ENCODE measurements at places on chromosomes 11 and 22.

- DNase-seq, result peak; percentile 21
Observed at GRCh38 chr11:126989942-126990715, 10.4 kb downstream of the KIRREL3 start.

- DNase-seq, result no peak
Observed at GRCh38 chr11:90330632-90331031, 107.8 kb upstream of the CHORDC1 start.

GRCh38 chr11:34997952-34998528 is 81.6 kb downstream of the PDHX start:
- DNase-seq, result peak; percentile 41

DNA sequence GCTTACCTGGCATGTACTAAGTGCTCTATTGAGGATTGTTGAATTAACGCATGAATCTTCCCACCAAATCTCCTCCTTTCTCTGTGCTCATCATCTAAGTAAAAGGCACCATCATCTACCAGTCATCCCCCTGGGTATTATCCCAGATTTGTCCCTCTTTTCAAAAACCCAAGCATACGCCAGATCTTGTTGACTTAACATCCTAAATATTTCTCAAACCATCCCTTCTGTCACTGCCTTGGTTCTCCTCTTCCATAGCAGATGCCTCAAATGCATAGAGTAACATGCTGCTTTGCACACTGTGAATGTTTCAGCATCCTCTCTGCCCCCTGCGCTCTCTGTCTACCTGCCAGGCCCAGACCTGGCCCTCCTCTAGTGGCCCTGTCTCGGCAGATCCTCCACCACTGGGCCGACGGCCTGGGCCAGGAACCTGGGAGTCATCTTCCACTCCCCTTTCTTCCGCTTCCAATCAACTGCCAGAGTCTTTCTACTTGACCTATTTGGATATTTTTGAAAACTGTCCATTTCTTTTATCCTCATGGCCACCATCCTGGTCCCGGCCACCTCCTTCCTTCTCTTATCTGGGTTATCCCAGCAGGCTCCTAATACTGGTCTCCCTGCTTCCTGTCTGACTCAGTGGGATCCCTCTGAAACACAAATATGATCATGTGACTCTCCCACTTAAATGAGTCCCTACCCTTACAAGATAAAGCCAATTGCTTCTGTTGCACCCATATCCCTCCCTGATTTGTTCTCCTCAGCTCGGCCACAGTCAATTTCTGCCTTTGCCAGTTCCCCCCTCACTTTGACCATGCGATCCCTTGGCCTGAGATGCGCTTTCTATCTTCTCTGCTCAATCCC is 3.4 kb upstream of the TAB1 start:
- DNase-seq, result no peak

- no peak for DNase-seq
Observed at GRCh38 chr11:94793822-94794221, 25.7 kb downstream of the AMOTL1 start.

GRCh38 chr11:4699697-4700435 is 2.2 kb upstream of the OR51E2 start:
- DNase-seq, result no peak

DNA sequence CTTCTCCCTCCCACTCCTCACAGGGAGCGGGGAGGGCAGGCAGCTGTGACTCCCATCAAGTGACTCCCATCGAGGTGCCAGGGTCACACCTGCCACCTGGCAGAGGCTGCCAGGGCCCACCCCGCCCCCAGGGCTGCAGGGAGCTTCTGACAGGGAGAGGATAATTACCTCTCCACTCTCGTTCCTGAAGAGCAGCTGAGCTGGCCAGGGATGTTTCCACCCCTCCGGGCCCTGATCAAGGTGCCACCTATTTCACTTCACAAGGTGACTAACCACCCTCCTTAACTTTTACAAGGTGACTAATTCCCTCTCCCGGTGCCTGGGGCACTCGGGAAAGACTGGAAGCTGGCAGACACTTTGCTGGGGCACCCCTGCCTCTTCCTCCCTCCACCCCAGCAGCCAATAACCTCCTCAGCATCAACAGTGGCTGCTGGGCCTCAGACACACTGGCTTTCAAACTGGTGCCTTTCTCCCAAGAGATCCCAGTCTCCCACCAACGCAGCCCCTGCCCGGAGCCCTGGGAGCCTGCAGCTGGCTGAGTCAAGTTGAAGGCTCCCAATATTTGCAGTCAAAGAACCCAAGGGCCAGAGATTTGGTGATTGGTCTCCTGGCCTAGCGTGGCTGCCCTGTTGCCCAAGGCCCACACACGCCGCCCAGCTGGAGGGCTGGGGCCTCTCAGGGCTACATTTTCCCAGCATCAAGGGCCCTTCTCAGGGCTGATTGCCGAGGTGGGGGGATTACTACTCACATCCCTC is 22.0 kb upstream of the MYRF start:
- DNase-seq, result no peak

GRCh38 chr11:70420008-70420464 is 21.7 kb downstream of the CTTN start:
- no peak for DNase-seq

GRCh38 chr11:42315846-42316245 is 856.4 kb upstream of the LRRC4C start:
- DNase-seq, result no peak

GRCh38 chr11:35304386-35304775 is 115.0 kb downstream of the SLC1A2 start:
- peak; percentile 87 for DNase-seq

GRCh38 chr11:61123775-61124571 is 21.7 kb downstream of the CD5 start:
- DNase-seq, result no peak

GRCh38 chr11:101436511-101437142 is 147.2 kb downstream of the TRPC6 start:
- DNase-seq, result peak; percentile 43

DNA sequence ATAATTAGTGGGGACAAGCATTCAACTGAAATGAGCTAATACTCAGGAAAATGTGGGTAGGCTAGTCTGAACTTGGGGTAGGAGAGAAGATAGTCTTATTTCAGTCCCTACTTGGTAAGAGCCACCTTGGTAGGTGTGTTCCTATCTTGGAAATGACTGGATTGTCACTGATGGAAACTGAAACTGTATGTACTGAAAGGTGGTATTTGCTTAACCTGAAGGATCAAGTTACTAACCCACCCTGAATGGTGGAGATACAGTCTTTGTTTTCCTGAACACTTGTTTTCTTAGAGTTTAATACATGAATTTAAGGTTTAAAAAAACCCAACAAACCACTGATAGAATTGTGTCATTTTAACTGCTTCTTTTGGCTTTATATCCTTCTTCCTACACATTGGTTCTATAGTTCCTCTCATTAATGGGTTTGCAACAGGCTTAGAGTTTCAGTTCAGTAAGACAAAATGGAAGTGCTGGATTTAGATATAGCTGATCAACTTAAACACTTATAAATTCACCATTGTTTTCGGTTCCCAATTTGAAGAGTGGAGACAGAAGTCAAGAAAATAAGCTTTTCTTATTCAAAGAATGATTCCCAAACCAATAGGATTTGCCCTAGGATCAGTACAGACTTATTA is 4.2 kb downstream of the FAR1 start:
- no peak for DNase-seq

DNA sequence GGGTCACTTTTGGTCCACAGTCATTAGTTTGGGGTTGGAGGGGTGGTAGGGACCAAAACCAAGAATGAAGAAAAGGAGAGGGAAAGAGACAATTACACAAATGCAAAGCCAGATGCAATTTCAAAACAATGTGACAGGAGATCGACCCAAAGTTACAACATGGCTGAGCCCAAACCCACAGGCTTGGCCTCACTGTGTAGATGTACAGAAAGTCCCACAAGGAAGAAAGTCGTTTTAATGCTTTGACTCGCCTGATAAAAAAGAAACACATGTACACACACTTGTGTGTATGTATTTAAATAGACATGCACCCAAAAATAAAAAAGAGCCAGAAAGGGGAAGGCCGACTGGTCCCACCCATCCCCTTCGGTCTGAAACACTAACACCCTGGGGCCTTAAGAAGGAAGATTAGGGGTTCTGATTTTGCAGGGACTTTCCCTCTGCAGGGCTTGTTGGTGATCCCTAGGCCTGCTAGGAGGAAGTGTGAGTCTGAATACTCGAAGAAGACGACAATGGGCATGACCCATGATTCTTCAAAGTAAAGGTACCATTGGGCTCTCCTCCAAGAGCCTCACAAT is 104.1 kb downstream of the ETS1 start:
- peak; percentile 62 for DNase-seq

GRCh38 chr11:34313099-34313517 is 44.7 kb downstream of the ABTB2 start:
- no peak for DNase-seq

DNA sequence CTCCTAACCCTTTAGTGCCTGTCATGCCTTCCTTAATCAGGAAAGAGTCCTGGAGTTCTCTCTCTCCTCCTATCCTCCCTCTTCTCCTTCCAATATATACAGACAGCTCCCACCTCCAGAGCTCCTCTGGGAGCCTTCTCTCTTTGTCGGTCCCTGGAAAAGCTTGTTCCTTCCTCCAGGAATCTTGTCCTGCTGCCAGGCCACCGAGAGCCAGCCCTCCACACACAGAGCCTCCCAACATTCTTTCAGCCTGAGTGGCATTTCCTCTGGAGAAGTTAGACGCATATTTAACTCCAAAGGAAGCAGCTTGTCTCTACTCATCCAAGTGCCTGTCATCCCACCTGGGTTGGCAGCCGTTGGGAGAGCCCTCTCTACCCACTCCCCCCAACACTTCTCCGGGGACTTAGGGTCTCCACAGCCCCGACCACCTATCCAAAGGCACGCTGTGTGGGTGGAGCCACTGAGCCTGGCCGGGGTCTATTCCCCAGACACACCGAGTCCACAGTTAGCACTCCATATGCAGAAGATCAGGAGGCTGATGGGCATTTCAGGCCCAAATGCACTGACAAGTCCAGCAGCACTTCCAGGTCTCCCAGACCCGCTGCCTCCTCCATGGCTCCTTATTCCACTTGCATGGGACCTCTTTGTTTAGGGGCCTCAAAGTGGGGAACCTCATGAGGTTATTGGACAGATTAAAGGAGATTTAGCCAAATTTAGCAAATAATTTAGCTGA is 31.1 kb downstream of the DKK3 start:
- DNase-seq, result peak; percentile 75

DNA sequence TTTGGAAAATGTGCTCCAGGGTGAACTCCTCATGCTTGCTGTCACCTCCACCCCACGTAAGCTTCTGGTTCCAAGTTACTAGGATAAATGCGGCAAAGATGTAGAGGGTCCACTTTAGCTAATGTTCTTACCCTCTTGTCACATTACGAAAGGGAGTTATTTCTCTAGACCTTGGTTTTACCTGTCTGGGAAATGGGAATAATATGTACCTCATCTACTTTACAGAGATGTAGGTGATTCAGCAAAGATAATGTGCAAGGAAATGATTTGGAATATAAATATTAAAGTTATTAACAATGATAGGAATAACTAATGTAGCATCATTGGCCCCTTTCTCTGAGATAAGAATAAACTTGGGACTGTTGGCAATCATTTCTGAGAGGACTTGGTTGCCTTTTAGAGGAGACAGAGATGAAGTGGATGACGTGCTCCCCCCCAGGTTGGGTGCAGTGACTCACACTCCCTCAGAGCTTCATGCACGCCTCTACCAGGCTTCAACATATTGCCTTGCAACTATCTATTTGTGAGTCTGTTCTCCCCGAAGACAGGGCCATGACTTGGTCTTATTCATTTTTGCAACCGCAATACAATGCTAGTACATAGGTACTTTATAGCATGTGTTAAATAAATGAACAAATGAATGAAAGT is 97.1 kb downstream of the ME3 start:
- DNase-seq, result no peak

GRCh38 chr11:76026281-76026680 is 180.0 kb downstream of the WNT11 start:
- no peak for DNase-seq

GRCh38 chr11:44561275-44561805 is 4.1 kb upstream of the CD82 start:
- no peak for DNase-seq

GRCh38 chr11:72005347-72006260 is 6.9 kb downstream of the IL18BP start:
- DNase-seq, result no peak

GRCh38 chr11:100874203-100874602 is 187.1 kb downstream of the ARHGAP42 start:
- DNase-seq, result no peak

GRCh38 chr11:60959431-60959830 is 7.5 kb upstream of the SLC15A3 start:
- DNase-seq, result no peak

DNA sequence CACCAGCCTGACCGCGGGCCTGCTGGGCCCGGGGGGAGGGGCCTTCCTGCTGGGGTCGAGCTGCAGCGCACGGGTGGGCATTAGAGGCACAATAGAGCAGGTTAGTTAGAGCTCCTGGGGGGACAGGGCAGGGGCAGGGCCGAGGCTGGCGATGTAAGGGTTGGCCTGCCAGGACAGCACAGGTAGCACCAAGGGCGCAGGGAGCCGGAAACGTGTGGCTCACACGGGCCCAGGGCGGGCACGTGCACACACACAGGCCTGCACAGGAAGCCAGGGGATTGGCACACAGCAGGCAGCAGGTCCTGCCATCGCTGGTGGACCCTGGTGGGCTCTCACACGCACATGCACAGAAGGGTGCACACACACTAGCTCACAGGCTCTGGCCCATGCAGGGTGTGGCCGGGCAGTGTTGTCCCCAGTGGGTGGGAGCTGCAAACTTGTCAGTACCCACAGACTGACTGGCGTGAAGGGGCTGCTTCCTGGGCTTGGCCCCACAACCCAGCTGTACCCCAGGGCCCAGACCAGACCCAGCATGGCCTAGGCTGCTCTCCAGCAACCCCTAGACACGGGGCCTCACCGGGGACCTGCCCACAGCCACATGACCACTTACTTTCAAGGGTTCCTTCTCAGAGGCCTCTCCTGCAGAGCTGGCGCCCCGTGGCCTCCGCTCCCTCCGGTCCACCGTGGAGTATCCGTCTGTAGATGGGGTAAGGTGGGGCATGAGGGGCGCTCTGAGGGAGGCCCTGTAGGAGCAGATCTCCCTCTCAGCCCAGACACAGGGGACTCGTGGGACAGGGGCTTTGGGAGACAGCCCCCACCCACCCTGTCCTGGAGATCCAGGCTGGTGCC is 29.9 kb upstream of the TXNRD2 start:
- DNase-seq, result no peak

DNA sequence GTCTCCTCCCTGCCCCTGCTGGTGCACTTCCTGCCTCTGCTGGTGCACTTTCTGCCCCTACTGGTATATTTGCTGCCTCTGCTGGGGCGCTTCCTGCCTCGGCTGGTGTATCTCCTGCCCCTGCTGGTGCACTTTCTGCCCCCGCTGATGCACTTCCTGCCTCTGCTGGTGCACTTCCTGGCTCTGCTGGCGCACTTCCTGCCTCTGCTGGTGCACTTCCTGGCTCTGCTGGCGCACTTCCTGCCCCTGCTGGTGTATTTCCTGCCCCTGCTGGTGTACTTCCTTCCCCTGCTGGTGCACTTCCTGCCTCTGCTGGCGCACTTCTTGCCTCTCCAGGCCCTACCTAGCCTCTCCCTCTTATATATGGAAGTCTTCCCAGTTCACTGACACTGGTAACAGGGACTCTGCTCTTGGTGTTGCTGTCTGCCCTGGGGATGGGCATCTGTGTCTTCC is 10.1 kb downstream of the MTFP1 start:
- DNase-seq, result no peak
